Adipose tissue (tissue), 3 donors: ENCODE measurements at places on chromosomes 12 and 14. TPM values are rescaled to one million over a fixed set of nuclear protein-coding genes. Genes with fewer than 3 reads are reported as not detected.

Gene NPAS3
- 2.8 TPM for polyA plus RNA-seq

Gene ADAM21
- not detected for polyA plus RNA-seq

Gene DPPA3
- polyA plus RNA-seq, result not detected

Gene LALBA
- polyA plus RNA-seq, result not detected

Gene ABCC9
- 17.1 TPM for polyA plus RNA-seq

Gene PLBD1
- polyA plus RNA-seq, result 8.8 TPM

Gene DYRK2
- polyA plus RNA-seq, result 5.3 TPM
